HFFc6 (cell line): ENCODE measurements at places on chromosomes 6 and 20. TPM values are rescaled to one million over a fixed set of nuclear protein-coding genes. Genes with fewer than 3 reads are reported as not detected.

DNA sequence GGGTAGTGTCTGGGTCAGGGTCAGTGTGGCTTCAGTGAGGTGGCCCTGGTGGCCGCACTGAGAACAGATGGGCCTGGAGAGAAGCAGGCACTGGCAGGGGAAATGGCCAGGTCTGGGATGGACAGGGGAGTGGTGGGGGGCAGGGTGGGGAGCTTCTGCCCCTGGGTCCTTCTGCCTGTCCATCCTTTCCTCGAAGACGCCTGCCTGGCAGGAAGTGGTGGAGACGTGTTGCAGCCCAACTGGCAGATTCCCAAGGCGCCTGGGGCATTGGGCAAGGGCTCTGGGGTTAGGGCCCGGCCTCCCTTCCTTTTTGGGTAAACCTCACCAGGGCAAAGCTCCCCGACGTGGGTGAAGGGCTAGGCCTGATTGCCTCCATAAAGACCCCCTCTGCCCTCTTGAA lies 10.4 kb downstream of the SRC start:
- DNase-seq = peak; percentile 28

- DNase-seq = no peak
These were observed 1.9 kb downstream of the BCL2L1 start for GRCh38 chr20:31720486-31721407.

The TCP11 gene
- total RNA-seq = 0.37 to 0.39 TPM in 2 of 3 replicates, not detected in the other

GRCh38 chr6:26311385-26312095 lies 53.5 kb upstream of the BTN3A2 start:
- peak; percentile 80 for DNase-seq

GRCh38 chr6:92779746-92780145 lies 639.6 kb downstream of the EPHA7 start:
- DNase-seq = no peak
